ENCODE measurements at places on chromosomes 12 and 14. TPM values are rescaled to one million over a fixed set of nuclear protein-coding genes. Genes with fewer than 3 reads are reported as not detected.

- no peak for DNase-seq
Measured at GRCh38 chr12:48199774-48200221, 3.3 kb downstream of the OR10AD1 start.

DNA sequence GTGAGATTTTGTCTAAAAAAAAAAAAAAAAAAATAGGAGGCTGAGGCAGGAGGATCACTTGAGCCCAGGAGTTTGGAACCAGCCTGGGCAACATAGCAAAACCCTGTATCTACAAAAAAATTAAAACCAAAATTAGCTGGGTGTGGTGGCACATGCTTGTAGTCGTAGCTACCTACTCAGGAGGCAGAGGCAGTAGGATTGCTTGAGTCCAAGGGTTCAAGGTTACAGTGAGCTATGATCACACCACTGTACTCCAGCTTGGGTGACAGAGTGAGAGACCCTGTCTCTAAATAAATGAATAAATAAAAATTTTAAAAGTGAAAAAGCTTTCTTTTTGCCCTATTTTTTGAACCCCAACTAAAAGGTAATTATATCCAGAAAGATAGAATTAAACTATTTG lies 113.6 kb downstream of the PEBP1 start:
- no peak for DNase-seq

DNA sequence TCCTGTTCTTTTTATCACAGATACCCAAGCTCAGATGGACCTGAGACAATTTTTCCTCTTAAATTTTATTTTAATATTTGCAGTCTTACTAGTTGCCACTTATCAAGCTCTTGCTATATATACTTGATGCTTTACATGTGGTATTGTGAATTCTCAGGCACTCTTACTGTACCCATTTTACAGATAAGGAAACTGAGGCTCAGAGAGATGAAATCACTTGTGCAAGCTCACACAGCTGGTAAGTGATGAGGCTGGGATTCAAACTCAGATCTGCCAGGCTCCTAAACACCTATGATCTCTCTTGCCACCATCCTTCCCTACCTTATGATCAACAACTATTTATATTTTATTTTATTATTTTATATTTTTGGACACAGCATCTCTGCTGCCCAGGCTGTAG lies 133.0 kb upstream of the LHX5 start:
- no peak for DNase-seq

GRCh38 chr14:22596354-22596879 lies 1.7 kb upstream of the ABHD4 start:
- DNase-seq = no peak

- DNase-seq = peak; percentile 62
Measured at GRCh38 chr12:49288412-49288853, 6.5 kb upstream of the PRPH start.

GRCh38 chr14:94374749-94375260 lies 13.6 kb downstream of the SERPINA1 start:
- DNase-seq = no peak

- DNase-seq = no peak
Measured at GRCh38 chr12:104887452-104887851, 70.6 kb downstream of the SLC41A2 start.

- DNase-seq = no peak
Measured at GRCh38 chr14:92407410-92407809, 84.4 kb downstream of the SLC24A4 start.

PRH2 gene
- not detected for total RNA-seq

PRH1 gene
- total RNA-seq = 13.8 TPM

PIK3C2G gene
- 38.8 TPM for total RNA-seq

CACNA1C gene
- total RNA-seq = 19.3 TPM

RERG gene
- 5.9 TPM for total RNA-seq

Data from mucosa of gallbladder (tissue), 1 donor.